ENCODE measurements at places on chromosomes 5 and 9.

DNA sequence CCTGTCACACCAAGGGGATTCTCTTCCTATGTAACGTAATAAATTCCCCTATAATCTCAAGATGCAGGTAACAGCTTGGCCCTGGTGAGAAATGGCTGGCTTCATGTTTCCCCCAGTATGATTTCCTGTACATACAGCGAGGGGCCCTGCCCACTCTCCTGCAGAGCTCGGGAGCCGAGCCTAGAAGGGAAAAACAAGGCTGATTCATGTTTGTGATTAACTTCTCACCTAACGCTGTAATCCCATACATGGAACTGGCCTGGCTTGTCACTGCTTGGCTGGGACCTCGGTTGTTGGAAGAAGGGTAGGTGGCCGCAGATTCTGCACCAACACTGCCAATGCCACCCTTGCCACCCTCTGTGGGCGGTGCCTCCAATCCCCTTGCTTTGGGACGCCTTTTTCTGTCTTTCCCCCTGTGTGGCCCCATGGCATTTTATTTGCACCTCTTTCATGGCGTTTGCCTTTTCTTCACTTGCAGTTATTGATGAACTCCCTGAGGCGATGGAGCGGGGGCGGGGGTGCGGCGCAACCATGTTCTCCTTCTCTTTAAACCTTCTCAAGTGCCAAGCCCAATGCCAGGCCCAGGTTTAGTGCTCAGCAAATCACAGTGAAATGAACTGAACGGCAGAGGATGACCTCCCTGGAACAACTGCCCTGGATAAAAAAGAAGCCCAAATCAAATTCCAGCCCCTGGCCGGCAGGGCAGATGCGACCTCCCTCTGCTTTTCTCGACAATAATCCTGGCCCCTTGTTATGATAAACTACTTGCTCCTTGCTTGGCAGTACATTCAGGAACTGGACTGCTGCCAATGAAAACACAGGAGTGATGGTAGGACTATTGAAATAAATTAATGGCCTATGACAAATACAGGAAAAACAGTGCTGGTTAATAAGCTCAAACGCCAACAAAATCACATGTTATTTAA is 108.1 kb downstream of the TMEM174 start:
- DNase-seq: no peak

- peak; percentile 4 for DNase-seq
Observed at GRCh38 chr5:141848744-141849414, 29.3 kb downstream of the PCDH1 start.

- DNase-seq: no peak
Observed at GRCh38 chr5:64486163-64486562, 19.7 kb upstream of the RGS7BP start.

GRCh38 chr5:7385681-7386080 is 10.3 kb upstream of the ADCY2 start:
- no peak for DNase-seq

GRCh38 chr5:181088289-181088688 is 42.7 kb downstream of the OR2V1 start:
- DNase-seq: no peak

GRCh38 chr5:89493414-89493813 is 610.4 kb upstream of the MEF2C start:
- no peak for DNase-seq

GRCh38 chr9:114164191-114164794 is 9.0 kb downstream of the COL27A1 start:
- DNase-seq: no peak

DNA sequence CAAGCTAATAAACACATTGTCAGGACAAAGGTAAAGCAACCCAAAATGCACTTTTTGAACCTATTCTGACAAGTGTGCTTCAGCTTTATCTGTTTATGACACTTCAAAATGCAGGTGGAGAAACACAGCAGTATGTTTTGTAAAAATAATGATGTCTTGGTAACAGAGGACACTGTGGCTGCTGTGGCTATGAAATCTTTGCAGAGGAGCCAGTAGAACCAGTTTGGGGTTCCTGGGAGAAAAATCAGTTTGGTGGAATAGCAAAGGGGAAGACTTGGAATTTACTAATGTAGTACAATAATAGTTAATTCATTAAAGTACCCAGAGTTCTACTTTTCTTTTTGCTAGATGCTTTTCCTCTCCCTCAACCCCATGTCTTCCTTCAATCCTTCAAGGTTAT is 40.6 kb downstream of the SIL1 start:
- DNase-seq: no peak

- DNase-seq: no peak
Observed at GRCh38 chr9:137379761-137380161, 43.2 kb downstream of the EXD3 start.

GRCh38 chr5:173534031-173534430 is 82.4 kb downstream of the BOD1 start:
- DNase-seq: no peak

DNA sequence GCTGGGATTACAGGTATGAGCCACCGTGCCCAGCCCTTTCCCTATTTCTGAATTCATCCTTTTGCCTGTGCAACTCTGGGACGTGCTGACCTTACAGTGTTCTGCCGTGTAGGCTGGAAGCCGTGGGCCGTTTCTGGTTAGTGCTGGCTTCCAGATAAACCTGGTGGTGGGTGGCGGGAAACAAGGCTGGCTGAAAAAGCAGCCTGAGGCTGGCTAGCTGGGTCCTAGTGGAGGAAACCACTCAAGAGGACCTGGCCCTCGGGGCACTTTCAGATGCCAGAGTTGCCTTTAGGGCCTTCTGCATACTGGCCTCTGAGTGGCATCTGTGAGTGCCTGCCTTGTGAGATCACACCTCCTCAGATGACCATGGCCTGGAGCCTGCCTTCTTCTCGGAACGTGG is 26.9 kb downstream of the GALNT12 start:
- no peak for DNase-seq

- no peak for DNase-seq
Observed at GRCh38 chr9:87184956-87185642, 237.8 kb upstream of the GAS1 start.

DNA sequence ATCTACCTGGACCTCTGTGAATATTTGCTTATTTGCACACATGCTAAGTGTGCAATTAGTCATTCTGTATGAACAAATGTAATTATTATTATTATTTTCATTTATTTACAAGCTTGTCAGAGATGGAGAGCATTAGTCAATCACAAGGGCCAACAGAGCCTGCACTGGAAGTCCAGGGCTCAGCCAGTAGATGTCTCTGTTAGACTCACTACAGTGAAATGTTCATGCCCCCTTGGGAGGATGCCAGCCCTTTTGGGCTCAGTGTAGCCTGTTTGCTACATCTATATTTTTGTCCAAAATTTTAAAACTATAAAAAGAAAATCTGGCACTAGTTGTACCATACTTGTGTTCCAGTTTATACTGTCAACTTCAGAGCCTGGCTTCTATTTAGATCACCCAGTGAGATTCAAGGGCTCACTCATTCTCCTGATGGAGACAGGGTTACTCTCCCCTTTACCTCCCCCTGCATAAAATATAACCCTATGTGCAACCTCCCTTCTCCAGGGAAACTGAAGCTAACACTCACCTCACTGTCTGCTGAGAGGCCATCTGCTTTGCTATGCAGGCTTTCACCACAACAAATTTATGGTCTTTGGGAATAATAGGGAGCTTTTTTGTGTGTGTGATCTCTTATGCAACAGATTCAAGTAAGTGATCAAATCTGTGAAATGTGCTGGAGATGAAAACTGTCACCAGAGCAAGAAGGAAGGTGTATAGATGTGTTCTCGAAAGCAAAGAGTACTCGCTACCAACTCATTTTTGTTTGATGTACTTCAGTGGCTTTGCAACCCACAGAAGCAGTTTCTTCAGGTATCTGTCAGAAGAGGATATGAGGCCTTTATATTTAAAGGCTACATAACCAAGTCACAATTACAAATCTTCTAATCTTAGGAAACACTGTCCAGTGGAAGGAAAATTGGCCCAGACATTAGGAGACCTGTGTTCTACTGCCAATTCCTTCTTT is 99.9 kb upstream of the TLE4 start:
- DNase-seq: no peak

GRCh38 chr5:139207297-139208000 is 9.3 kb upstream of the SIL1 start:
- no peak for DNase-seq

DNA sequence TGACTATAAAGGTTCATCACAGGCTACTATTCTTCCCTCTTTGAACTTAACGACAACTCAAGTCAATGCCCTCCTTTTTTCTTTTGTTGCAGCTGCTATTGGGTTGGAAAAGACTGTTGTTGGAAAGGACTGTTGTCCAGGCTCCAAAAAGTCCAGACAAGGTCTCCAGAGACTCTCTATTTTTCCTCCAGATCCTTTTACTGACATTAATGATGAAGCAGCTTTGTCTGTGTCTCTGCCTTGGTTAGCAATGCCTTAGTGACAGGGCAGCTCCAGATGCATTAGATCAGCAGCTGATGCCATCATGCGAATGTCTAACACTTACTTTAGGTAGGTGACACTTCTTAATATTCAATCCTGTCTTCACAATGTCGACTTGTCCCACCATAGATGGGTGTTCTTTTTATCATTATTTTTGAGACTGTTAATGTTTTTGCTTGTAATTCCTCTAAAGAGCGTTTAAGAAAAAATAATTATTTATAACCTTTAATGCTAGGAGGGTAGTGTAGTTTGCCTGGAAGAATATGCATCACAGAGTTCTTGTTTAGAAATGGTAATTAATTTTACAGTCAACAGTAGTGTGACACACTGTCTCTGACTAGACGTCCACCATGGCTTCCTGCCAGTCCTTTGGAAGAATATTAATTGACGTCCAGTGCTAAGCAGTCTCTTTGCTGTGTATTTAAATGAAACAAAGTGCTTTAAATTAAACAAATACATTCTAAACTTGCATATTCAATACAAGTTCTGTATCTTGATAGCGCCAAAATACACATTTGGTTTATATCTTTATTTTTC is 492.2 kb downstream of the NR2F1-AS1 start:
- no peak for DNase-seq

GRCh38 chr9:121962421-121962820 is 130.7 kb downstream of the TTLL11 start:
- no peak for DNase-seq

GRCh38 chr5:177025101-177025601 is 2.7 kb downstream of the ZNF346 start:
- no peak for DNase-seq

DNA sequence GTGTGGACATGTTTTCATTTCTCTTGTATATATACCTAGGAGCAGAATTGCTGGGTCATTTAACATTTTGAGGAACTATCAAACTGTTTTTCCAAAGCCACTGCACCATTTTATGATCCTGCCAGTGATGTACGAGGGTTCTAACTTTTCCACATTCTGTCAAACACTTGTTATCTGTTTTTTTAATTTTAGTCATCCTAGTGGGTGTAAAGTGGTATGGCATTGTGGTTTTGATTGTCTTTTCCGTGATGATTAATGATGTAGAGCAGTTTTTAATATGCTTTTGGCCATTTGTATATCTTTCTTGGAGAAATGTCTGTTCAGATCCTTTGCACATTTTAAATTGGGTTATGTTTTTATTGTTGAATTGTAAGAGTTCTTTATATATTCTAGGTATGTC is 107.0 kb downstream of the MELK start:
- no peak for DNase-seq

GRCh38 chr9:116992865-116993264 is 305.8 kb downstream of the TRIM32 start:
- DNase-seq: no peak

DNA sequence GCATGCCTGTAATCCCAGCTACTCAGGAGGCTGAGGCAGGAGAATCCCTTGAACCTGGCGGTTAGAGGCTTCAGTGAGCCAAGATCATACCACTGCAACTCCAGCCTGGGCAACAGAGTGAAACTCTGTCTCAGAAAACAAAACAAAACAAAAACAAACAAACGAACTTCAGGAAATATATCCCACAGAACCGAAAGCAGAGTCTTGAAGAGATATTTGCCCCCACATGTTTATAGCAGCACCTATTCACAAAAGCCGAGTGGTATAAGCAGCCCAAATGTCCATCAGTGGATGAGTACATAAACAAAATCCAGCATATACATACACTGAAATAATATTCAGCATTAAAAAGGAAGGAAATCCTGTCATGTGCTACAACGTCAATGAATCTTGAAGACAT is 57.6 kb upstream of the GRIN3A start:
- no peak for DNase-seq

- DNase-seq: no peak
Observed at GRCh38 chr5:6905883-6906282, 192.7 kb downstream of the TENT4A start.
